ENCODE measurements at places on chromosomes 3 and 15.
A peak's percentile ranks its signal among the peaks of the same experiment; 100 is the strongest.

- no peak for DNase-seq
Measured at GRCh38 chr3:42035007-42035406, 56.1 kb upstream of the TRAK1 start.

DNA sequence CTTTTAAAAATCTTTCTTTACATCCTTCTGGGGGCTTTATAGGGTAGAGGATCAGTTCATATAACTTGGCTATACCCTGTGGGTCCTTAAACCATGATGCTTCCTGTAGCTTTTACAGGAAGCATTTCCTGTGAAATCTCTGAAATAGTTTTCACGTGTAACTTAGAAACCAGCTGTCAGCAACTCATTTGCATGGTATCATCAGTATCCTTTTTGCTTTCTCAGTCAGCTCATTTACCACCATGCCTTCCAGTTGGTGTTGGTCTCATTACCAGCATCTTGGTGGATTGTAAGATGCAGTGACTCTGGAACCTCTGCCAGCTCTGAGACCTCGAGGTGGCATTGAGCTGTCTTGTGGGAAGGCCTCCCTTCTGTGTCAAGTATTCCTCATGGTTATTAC, 96.7 kb upstream of the MYZAP start:
- no peak for DNase-seq

GRCh38 chr15:60251300-60252070, 146.3 kb downstream of the ANXA2 start:
- no peak for DNase-seq

GRCh38 chr3:124456506-124456905, 273.7 kb upstream of the UMPS start:
- DNase-seq, result no peak

DNA sequence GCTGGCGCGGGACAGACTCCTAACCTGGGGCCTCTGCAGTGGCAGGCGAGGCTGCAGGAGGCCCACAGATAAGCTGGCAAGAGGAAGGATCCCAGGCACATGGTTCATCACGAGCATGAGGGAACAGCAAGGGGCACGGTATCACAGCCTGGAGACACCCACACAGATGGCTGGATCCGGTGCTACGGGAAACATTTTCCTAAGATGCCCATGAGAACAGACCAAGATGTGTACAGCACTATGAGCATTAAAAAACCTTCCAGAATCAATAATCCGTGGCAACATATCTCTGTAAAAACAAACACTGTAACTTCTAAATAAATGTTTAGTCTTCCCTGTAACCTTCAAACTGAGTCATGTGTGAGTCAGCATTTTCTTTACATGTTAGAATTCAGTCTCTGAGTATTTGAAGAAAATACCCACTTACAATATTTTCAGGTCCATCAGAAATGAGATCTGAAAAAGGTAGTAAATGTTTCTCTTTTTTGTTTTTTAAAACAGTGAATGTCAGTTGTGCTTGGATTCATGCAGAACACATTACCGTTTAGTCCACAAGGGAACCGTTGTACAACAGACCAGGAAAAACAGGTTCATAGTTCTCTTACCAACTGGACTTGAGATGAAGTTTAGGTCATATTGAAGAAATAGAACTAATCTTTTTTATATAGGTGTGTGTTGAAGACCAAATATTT, 75.9 kb downstream of the BOC start:
- peak; percentile 38 for DNase-seq

DNA sequence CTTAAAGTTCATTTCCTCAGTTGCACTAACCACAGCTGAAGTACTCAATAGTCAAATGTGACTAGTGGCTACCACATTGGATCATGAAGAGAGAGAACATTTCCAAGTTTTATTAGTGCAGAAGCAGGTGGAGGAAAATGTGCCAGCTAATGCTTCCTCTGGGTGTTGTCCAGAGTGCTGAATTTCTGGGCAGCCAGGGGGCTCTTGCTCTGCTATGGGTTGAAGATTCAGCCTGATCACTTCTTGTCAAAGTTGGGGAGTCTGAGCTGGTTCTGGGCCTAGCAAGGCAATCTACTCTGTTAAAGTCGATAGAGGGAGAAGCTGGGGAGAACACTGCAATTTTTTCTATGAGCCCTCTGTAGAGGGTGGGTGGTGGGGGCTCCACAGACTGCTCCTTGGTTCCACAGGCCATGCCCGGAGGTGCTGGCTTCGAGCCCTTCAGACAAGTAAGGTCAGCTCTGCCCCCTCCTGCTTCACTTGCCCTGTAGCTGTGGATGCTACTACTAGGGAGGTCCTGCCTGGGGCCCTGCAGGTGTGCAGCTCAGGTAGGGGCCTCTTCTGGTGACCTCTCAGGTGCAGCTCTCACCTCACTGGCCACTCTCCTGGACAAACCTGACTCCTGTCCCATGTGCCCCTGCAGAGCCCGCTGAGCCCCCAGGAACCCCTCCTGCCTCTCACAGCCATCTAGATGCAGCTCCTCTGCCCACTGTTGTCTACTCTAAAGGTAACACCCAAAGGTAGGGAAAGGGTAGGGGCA, 8.2 kb downstream of the ALG3 start:
- DNase-seq, result no peak

DNA sequence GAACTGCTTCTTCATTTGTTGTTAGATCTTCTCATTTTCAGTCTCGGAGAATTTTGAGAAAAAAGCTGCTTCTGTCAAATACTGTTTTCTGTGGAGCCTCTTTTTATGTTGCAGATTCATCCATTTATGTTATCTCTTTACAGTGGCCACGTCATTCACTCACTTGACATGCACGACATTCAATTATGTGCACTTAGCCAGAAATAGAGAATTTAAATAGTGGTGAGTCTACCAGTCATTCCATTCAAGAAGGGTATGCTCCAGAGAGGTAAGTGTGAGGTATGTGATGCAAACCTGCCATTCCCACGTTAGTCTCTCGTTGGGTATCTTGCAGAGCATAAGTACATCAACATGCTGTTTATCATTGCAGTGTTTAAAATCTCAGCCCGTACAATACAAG, 9.8 kb downstream of the ARPP19 start:
- DNase-seq, result no peak

DNA sequence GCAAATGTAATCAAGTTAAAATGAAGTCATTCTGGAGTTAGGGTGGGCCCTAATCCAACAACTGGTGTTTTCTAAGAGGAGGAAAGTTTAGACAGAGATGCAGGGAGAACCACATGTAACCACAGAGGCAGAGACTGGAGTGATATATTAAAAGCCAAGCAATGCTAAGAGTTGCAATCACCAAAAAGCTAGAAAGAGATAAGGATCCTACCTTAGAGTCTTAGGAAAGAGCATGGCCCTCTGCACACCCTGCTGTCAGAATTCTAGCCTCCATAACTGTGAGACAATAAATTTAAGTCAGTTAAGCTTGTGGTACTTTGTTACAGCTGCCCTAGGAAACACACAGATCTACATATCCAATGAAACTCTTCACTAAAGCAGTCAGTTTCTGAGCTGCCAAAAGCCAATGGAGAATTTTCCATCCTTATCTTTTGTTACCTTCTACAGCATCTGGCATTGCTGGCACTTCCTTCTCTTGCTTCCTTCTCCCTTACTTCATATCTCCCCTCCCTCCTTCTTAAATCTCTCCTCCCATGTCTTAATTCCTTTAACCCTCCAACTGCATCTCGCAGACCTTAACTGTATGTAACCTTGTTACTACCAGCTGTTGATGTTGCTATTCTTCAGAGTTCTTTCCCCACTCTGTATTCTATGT, 11.2 kb downstream of the DCBLD2 start:
- no peak for DNase-seq

DNA sequence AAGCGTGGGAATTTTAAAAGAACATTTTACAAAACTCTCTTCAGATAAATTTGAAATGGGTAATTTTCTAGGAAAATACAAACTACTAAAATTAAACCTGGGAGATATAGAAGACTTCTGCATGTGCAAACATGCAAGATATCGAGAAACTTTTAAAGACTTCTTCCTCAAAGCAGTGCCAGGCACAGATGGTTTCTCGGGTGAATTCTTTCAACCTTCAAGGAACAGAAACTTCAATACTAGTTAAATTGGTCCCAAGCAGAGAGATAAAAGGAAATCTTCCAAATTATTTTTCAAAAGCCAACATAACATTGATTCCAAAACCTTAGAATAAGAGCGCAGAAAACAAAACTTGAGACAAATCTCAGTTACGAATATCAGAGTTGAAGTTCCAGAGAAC, 732.7 kb downstream of the PDCD6IP start:
- no peak for DNase-seq

GRCh38 chr3:119918992-119919933, 137.4 kb downstream of the NR1I2 start:
- DNase-seq, result no peak

DNA sequence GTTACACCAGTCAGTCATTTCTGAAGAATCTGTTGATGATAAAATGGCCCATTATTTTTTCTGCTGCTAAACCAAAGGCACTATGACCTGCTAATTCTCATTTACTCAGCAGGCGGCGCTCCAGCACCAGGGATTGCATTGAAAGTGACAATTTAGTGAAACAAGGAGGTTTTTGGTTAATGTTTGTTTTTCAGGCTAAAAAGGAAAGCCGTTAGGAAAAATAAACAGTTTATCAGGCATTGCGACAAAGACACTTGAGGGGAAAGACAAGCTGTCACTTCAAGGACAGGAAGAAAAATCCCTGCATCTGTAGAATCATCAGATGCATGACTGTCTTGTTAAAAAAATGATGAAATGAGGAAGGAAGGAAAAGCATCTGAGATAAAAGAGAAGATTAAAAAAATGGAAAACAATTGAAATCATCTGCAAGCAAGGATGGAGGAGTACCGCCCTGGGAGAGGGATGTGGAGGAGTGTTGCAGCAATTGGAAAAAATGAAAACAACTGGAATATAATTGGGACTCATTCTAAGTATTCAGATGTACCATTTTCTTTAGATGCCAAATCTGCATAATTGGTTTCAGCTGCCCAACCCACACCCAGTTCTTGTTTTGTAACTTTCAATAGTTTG, 54.0 kb downstream of the NR1D2 start:
- DNase-seq, result no peak

DNA sequence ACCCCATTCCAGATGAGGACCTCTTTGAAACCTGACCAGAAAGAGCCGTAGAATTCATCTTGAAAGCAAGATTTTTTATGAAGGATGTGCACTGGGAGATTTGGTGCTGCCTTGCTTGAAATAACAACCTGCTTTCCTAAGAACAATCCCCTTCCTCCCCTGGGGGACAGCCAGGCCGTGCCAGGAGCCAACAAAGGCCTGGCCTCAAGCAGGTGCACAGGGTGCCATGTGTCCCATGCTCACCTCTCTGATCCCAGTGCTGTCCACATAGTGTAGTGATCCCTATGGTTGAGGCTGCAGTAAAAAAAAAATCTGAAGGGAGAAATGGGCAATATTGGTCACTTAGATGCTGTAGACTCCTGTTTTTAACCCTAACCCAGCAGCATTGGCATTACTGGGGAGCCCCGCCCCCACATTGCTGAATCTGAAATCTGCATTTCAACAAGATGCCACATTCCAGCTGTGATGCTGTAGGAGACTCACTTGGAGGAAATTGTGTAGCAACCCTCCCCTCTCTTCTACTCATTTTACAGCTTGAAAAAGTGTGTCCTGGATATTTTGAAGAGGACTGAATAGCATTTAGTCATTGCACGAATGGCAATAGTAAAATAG, 171.2 kb downstream of the APBA2 start:
- DNase-seq, result no peak

DNA sequence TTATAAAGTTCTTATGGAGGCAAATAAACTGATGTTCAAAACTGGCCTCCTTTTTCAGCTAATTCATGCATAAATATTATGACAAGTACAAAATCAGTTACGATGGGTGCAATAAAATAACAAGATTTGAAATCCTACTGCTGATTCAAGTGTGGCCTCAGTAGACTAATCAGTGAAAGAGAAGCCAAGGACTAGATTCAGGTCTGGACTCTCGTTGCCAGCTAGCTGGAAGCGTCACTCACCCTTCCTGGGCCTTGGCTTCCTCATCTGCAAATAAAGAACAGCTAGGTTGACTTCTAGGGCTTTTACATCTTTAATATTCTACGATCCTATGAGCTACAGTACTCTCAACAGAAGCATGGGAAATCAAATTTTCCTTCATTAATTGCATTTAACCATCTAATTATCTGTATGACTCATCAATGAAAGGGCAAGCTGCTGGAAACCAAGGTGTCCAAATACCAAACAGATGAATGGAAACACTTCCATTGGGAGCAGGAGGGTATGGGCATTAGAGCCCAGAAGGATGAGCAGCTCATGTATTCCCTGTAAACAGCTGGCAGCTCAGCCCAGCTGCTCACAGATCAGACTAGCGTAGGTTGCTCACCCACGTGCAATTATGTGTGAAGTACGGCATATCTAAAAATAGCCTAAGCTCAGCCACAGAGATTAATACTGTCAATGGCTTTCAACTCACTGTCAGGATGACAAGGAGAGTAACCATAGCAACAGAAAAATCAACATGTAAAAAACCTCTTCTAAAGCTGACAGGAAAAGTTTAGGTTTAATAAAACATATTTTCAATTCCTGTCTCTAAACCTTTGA, 294.8 kb downstream of the PLCL2 start:
- DNase-seq, result no peak

DNA sequence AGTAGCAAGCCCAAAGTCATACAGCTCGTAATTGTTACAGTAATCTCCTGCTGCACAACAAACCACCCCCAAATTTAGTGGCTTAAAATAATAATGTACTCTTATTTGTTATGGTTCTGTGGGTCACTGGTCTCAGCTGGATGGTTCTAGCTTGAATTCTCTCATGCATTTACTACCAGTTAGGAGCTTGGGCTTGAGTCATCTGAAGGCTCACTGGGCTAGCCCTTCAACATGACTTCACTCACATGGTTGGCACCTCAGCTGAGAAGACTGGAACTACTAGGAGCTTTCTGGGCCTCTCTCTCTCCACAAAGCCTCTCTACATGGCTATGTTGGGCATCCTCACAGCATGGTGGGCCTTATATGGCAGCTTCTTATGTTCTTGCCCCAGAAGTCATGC, 12.5 kb downstream of the PCOLCE2 start:
- DNase-seq, result no peak

All from non-pigmented ciliary epithelial cell (primary cell).